ENCODE measurements at places on chromosomes 6 and 20.

GRCh38 chr6:15299430-15300131, 53.7 kb downstream of the JARID2 start:
- DNase-seq, result no peak

DNA sequence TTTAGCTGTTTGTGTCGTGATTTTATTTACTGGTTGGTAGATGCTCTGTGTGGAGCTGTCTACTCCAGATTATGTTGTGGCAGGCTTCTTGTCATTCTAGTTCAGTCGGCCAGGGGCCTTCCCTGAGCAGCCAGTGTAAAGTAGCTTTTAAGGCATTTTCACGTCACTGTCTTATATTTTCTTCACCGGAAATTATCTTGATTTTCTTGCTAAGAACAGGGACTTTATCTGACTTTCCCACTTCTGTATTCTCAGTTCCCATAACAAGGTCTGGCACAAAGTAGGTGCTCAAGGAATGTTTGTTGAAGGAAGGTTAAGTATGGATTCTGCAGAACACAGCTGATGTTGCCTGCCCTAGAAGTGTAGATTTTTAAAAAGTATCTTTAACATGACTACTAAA, 868 bp downstream of the LTV1 start:
- no peak for DNase-seq

GRCh38 chr6:34658605-34659265, 37.8 kb downstream of the ILRUN start:
- peak; percentile 7 for DNase-seq

GRCh38 chr6:127460465-127460864, 1.3 kb upstream of the KIAA0408 start:
- no peak for DNase-seq

Measured in NCI-H1105 treated with DMSO at 0.1 percent for 48 hours (cell line).